Bronchial smooth muscle cell (primary cell): ENCODE measurements at places on chromosomes 7 and 10. TPM values are rescaled to one million over a fixed set of nuclear protein-coding genes. Genes with fewer than 3 reads are reported as not detected.

Gene OPN4
- total RNA-seq = not detected in 2 replicates

Gene CCDC172
- total RNA-seq = not detected in 2 replicates

Gene SPDYE2B
- total RNA-seq = not detected in 2 replicates

Gene DENND2A
- 38.6 and 47.7 TPM in 2 replicates for total RNA-seq

Gene GIMAP1
- total RNA-seq = 0.09 TPM in 1 of 2 replicates, not detected in the other

Gene PSTK
- 6.1 and 7.3 TPM in 2 replicates for total RNA-seq

Gene COL13A1
- total RNA-seq = 9.3 and 16.9 TPM in 2 replicates

Gene RNF133
- total RNA-seq = 0.16 and 0.34 TPM in 2 replicates

Gene PRSS37
- total RNA-seq = not detected in 2 replicates
